ENCODE measurements at places on chromosomes 5 and 9.

DNA sequence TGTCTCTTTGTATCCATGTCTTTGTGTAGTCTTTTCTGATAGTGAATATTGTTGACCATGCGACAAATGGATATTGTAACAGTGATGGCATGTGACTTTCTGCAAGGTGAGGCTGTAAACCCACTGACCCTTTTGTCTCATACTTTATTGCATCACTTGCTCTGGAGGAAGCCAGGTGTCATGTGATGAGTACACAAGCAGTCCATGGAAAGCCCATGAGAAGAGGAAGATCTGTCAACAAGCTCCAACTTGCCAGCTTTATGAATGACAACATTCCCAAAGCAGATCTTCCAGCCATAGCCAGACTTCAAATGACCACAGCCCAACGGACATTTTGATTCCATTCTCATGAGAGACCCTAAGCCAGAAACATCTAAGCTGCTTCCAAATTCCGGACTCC, 450.1 kb upstream of the ACTBL2 start:
- DNase-seq: no peak

- no peak for DNase-seq
Observed at GRCh38 chr9:124442379-124442778, 7.9 kb upstream of the ADGRD2 start.

- DNase-seq: no peak
Observed at GRCh38 chr9:2356041-2356790, 265.4 kb upstream of the VLDLR start.

DNA sequence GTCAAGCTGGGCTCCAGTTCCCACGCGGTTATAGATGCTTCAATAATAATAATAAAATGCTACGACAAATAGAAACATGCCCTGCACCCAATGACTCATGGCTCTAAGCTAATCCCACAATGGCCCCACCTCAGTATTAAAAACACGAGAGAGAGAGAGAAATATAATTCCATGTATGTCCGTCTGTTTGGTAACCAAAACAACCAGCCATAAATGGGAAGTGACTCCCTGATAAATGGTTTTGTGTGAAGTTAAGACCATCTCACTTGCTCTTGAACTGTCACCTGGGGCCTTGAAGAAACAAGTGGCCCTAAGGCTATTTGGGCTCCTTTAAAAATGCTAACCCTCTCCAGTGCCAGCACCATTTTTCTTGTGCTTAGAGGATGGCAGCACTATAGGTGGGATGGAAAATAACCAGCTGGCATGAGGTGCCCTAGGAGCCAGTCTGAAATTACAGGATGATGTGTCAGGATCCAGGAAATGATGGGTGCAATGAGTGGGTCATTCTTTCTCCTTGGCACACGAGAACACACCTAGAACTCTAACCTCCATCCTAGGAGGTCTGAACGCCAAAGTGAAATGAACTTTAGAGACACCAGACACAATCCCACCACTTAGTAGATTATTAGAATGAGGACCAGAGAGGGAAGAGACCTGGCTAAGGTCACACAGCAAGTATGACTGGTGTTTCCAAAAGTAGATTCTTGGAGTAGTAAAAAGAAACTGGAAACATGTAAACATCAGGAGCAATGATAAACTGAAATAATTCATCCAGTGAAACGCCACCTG, 35.7 kb upstream of the ADRB2 start:
- DNase-seq: no peak

DNA sequence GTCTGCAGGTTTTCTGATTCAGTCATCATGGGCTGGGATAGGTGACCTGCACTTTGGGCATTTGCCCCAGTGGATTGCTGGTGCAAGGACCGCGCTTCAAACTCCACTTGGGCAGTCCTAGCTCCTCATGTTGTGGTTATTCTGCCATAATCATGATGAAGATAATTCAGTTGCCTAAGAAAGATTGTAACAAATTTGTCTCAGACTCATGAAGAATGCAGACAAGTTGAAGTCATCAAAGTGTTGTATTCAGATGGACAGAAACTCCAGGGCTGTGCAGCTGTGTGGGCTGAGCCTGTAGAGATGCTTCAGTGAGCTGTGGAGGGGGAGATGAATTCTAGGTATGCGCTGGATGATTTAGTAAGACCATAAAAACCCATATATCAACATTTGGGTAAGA, 38.5 kb downstream of the TARS1 start:
- no peak for DNase-seq

GRCh38 chr5:37789991-37790390, 49.9 kb downstream of the GDNF start:
- DNase-seq: no peak

GRCh38 chr5:72955143-72955767, 586 bp upstream of the FCHO2 start:
- DNase-seq: peak; percentile 22

DNA sequence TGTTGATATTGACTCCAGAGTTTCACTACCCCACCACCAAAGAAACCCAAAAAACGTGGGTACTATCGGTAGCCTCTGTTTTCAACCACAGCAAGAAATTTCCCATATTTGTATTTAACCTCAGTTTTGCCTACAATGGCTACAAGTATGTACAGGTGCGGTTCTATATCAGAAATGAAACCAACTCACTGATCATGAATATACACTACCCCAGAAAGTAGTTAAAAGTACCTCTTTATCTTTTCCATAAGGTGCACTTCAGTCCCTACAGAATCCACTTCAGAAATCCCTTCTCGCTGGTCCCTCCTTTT, 140.6 kb upstream of the SLC12A2 start:
- no peak for DNase-seq

- no peak for DNase-seq
Observed at GRCh38 chr9:110622368-110622767, 42.8 kb upstream of the SVEP1 start.

DNA sequence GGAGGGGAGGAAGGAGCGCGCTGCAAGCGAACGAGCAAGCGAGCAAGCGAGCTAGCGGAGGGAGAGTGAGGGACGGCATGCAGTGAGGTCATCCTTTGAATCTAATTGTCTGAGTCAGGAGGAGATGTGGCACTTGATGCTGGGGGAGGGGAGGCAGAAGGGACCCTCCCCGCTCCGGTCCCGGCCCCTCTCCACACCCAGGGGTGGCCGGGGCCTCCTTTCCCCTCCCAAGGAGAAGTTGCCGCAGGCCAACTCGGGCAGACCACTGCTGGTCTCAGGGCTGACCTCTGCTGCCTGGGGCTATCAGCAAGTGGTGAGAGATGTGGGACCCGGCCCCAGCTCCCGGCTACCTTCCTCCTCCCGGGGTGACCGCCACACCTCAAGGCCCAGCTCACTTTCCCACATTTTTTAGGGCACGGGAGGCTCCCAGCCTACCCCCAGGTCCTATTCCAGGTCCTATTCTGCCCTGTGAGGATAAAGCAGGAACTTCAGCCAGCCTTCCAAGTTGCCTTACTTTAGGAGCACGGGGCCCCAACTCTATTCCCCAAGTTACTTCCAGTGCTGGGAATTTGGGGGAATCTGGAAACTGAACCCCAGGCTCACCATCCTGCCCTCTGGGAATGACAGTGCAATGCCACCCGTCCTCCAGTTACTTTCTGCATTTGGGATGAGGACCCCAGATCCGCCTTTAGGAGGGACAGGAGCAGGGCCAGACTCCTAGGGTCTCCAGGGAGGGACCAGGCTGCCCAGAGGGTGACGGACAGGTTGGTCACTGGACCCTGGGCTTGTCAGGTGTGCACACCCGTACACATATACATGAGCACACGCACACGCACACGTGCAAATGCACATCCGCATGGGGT, 11.1 kb downstream of the CNTFR start:
- DNase-seq: no peak

DNA sequence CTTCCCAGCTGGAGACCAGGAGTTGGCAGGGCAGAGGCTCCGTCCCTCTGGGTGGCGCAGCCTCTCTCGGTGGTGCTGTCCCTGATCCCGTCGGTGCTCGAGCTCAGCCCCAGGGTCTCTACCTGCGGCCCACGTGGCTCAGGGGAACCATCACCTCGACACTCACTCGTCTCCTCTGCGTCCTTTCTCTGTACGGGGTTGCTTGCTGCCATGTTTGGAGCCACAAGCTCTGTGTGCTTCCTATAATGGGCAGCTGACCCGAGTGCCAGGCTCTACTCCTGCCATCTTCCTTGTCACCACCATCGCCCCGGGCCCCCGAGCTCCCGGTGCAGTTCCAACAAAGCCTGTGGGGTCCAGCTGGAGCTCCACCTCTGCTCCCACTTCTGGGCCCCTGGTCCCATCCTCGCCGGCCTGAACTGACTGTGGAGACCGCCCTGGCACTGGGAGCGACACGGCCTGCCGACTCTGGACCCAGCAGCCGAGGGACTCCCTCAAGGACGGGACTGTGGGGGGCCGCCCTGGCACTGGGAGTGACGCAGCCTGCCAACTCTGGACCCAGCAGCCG, 5.0 kb downstream of the FBXW5 start:
- DNase-seq: no peak

- DNase-seq: no peak
Observed at GRCh38 chr5:34519489-34520220, 136.5 kb upstream of the RAI14 start.
